HCT116 (cell line): ENCODE measurements at places on chromosomes 4 and X. TPM values are rescaled to one million over a fixed set of nuclear protein-coding genes. Genes with fewer than 3 reads are reported as not detected.
A peak's percentile ranks its signal among the peaks of the same experiment; 100 is the strongest.

- no peak for DNase-seq
- no peak overlapping the region for H3K4me3 ChIP-seq
- no peak overlapping the region for H3K27ac ChIP-seq
- H3K27me3 ChIP-seq: no peaks in the 10 kb centered on the region
- no peaks in the 10 kb centered on the region for H3K4me1 ChIP-seq
Measured at GRCh38 chrX:140817943-140818342, 108.4 kb downstream of the LINC00632 start.

The GALNTL6 gene
- not detected for total RNA-seq

DNA sequence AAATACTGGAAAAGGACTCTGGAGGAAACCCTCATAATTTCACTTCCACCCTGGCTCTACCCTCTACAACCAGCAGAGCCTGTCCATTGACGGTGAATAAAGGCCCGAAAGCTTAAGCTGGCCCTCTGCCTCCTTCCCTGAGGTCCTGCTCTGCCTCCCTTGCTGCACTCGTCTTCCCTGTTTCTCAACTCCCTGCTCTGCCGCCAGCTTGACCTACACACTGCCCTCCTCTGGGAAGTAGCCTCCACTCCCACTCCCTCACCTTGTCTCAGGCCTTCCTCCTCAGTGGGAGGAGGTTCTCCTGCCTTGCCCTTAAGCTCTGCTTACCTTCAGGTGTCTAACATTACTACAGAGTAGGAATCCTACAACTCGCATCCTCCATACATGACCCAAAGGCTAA is 608.6 kb upstream of the NR3C2 start:
- H3K4me3 ChIP-seq: no peak overlapping the region
- no peak overlapping the region for H3K27ac ChIP-seq

DNA sequence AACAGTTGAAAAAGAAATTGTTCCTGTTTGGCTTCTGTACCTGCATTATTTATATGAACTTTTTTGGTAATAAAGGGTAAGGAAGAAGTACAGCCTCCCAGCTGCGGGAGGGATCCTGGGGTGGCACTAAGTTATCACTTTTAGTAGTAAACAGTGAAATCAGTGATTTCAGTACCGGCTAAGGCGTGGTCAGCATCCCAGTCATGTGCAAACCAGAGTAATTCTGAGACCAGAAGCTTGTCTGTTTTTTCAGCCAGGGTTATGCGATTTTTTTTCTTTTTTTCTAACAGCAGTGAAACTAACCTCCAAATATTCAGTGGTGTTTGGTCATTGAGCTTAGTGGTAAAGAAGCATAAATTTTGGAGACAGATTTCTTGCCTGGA is 3.3 kb downstream of the EGF start:
- H3K4me3 ChIP-seq: no peak overlapping the region
- no peaks in the 10 kb centered on the region for H3K36me3 ChIP-seq
- no peaks in the 10 kb centered on the region for H3K27me3 ChIP-seq

The DRD5 gene
- not detected for total RNA-seq

The TRO gene
- total RNA-seq: 0.25 TPM

DNA sequence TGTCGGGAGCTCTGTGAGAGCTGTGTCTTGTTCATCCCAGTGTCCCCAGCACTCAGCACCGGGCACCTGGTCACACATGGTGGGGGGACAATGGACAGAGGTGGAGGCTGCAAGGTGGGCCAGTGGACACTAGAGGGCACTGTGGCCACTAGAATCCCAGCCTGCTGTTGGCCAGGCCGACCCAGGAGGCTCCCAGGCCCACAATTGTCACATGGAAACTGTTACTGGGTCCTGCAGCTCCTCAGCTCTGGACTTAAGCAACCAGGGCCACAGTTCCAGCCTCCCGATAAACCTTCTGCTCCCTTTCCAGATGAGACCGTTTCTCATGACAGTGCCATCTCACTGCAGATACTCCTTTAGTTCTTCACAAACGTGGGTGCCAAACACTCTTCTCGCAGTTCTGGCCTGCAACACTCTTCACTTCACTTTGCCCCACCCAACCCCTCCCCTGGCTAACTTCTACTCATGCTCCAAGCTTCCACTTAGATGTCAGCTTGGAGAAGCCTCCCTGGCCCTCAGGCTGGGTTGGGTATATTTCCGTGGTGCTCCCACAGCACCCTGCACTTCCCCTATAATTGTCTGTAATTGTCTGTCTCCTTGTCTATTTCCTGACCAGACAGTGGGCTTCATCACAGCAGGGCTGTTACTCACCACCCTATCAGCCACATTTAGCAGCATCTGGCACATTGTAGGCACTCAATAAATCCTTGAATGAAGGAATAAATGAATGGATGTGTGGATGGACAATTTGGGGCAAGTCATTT is 3.5 kb upstream of the IQSEC2 start:
- DNase-seq: no peak
- no peaks in the 10 kb centered on the region for H3K27me3 ChIP-seq
- H3K4me3 ChIP-seq: no peak overlapping the region
- no peaks in the 10 kb centered on the region for H3K36me3 ChIP-seq
- H3K4me1 ChIP-seq: peaks cover 36% of the 10 kb centered on the region

The NKX3-2 gene
- 1.4 TPM for total RNA-seq

The CABS1 gene
- not detected for total RNA-seq

The CCNG2 gene
- 34.1 TPM for total RNA-seq

GRCh38 chr4:83259586-83259985 is 25.0 kb downstream of the COQ2 start:
- peaks cover 32% of the 10 kb centered on the region for H3K4me1 ChIP-seq
- no peak overlapping the region for H3K27ac ChIP-seq
- H3K27me3 ChIP-seq: no peaks in the 10 kb centered on the region
- no peaks in the 10 kb centered on the region for H3K36me3 ChIP-seq
- H3K4me3 ChIP-seq: no peak overlapping the region
- DNase-seq: no peak

DNA sequence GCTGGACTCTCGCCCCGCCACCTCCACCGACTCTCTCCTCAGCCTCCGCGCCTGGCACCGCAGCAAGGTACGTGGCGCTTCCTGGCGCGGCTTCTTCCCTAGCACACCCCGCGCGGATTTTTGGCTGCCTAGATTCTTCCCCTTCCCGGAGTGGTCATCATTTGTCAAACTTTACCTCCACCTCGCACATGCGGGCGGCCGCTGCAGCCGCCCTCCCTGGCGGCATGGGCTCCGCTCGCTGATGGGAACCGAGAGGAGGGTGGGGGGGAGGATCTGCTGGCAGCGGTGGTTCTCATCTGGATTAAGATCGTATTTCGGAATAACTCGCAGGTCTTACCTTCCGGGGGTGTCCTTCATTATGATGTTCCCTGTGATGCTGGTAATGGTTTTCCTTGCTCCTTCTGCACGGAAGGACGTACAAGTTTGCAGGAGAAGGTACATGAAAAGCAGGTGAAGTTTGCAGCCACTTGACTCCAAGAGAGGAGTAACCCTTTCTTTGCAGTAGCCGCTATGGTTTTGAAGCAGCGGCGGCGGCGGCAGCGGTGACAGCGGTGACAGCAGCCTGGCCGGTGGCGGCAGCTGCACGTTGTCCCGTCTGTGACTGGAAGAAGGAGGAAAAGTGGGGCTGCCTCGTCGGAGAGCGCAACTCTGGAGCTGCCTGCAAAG is 2183.9 kb upstream of the TENM3 start:
- H3K27ac ChIP-seq: no peak overlapping the region
- no peaks in the 10 kb centered on the region for H3K36me3 ChIP-seq
- H3K4me3 ChIP-seq: no peak overlapping the region
- H3K4me1 ChIP-seq: no peaks in the 10 kb centered on the region
- no peak for DNase-seq

DNA sequence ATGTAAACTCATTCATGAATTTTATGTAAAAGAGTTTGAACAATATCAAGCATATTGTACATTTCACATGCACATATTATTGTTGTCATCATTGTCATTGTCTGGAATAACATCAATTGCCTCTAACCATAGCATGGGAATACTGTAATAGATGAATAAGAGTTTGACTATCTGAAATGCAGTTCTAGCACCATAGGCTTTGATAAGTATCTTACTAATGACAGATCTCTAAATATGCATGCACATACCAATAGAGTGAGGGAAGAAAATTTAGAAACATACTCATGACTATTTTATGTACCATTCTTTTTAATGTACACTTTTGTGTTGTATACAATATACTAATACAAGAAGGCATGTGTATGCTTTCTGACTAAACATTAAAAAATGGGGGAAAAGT is 161.6 kb upstream of the SPRY1 start:
- H3K4me1 ChIP-seq: no peaks in the 10 kb centered on the region
- no peaks in the 10 kb centered on the region for H3K36me3 ChIP-seq
- no peaks in the 10 kb centered on the region for H3K27me3 ChIP-seq
- DNase-seq: no peak
- no peak overlapping the region for H3K27ac ChIP-seq

DNA sequence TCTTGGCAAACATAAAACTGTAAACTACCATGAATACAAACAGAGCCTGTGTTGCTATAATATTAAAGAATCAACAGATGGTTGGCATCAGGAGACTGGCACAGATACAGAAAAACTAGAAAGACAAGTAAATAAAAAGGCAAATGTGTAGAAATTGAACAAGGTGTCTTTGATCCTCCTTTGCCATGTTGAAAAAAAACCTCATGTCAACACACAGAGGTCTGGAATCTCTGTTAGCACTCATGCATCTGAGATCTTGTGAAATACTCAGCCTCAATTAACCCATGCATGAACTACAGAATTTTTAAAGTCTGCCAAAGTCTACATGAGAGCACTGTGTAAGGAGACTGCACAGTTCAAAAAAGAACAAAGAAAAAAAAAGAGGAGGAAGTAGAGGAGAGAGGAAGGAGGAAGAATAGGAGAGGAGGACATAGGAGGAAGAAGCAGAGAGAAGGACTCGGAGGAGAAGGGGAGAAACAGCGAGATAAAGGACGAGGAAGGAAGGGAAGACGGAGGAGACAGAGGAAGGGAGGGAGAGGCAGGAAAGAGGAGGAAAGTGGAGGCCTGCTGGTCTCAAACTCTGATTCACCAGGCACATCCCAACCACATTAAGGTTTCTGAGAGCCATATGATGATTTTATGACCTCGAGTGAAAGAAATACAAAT is 52.8 kb downstream of the PRDM5 start:
- no peak overlapping the region for H3K4me3 ChIP-seq
- H3K4me1 ChIP-seq: no peaks in the 10 kb centered on the region
- no peak overlapping the region for H3K27ac ChIP-seq
- no peaks in the 10 kb centered on the region for H3K27me3 ChIP-seq

- H3K36me3 ChIP-seq: no peaks in the 10 kb centered on the region
- H3K4me1 ChIP-seq: no peaks in the 10 kb centered on the region
- DNase-seq: no peak
- no peak overlapping the region for H3K4me3 ChIP-seq
- no peaks in the 10 kb centered on the region for H3K27me3 ChIP-seq
Measured at GRCh38 chrX:118207831-118208453, 91.3 kb upstream of the KLHL13 start.

GRCh38 chr4:158172261-158173258 is at the start of gene GASK1B:
TSS of gene GASK1B (minus strand) at chr4:158173025. CDS start at chr4:158171375, 1,650 bp downstream.
- peak within 1 kb of the TSS; percentile 38 for H3K4me3 ChIP-seq
- H3K27ac ChIP-seq: no peak within 1 kb of the TSS
- peak; percentile 49 for DNase-seq

GRCh38 chrX:63784902-63785707 is at the start of gene ARHGEF9:
TSS of gene ARHGEF9 (minus strand) at chrX:63785214. CDS start at chrX:63785145, 69 bp downstream.
- DNase-seq: no peak
- no peaks in the 10 kb centered on the region for H3K4me1 ChIP-seq
- H3K27me3 ChIP-seq: no peaks in the 10 kb centered on the region
- H3K27ac ChIP-seq: no peak within 1 kb of the TSS
- H3K36me3 ChIP-seq: no peaks in the 10 kb centered on the region
- no peak within 1 kb of the TSS for H3K4me3 ChIP-seq

- no peak overlapping the region for H3K27ac ChIP-seq
- no peaks in the 10 kb centered on the region for H3K27me3 ChIP-seq
- no peak for DNase-seq
- no peak overlapping the region for H3K4me3 ChIP-seq
- H3K4me1 ChIP-seq: no peaks in the 10 kb centered on the region
Measured at GRCh38 chr4:2995546-2996265, 32.3 kb downstream of the GRK4 start.

- H3K27ac ChIP-seq: no peak overlapping the region
- H3K4me1 ChIP-seq: no peaks in the 10 kb centered on the region
- H3K36me3 ChIP-seq: no peaks in the 10 kb centered on the region
- DNase-seq: no peak
Measured at GRCh38 chrX:3550160-3550751, 163.2 kb downstream of the PRKX start.

GRCh38 chrX:121216641-121217374 is 169.4 kb downstream of the GLUD2 start:
- no peaks in the 10 kb centered on the region for H3K4me1 ChIP-seq
- H3K36me3 ChIP-seq: no peaks in the 10 kb centered on the region
- H3K4me3 ChIP-seq: no peak overlapping the region

DNA sequence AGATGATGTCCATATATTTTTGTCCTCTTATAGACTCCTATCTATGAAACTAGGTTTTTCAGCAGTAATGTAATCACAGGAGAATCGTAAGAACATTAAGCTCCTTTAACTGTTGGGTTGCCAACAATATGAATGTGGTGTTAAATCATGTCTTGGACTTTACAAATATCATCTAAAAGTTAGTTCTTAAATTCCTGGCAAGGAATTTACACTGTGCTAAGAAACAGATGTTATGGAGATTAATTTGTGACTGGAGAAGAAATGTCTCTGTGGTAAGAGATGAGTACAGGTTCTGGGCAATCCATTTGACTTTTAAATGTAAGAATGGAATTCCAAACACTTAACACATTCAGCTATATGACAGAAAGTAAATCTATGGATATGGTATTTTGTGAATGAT is 34.6 kb downstream of the CNKSR2 start:
- no peak for DNase-seq
- no peaks in the 10 kb centered on the region for H3K27me3 ChIP-seq
- no peak overlapping the region for H3K27ac ChIP-seq
- no peak overlapping the region for H3K4me3 ChIP-seq
- no peaks in the 10 kb centered on the region for H3K4me1 ChIP-seq

DNA sequence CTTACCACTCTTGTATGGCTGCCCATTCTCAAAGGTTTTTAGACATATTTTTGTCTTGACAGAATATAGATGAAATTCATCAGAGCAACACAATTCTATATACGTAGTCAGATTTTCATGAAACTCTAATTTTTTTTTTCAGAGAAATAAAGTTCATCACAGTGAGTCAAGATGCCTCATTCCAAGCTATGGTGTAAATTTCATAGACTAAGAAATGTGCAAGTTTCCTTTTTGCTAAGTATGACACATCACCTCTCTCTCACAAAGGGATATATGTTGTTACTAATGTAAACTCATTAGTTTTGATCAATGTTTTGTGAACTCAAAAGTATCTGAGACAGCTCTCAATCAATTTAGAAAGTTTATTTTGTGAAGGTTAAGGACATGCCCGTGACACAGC is 60.4 kb upstream of the ATXN3L start:
- H3K36me3 ChIP-seq: no peaks in the 10 kb centered on the region
- H3K4me1 ChIP-seq: no peaks in the 10 kb centered on the region
- DNase-seq: no peak
- H3K27ac ChIP-seq: no peak overlapping the region
- H3K4me3 ChIP-seq: no peak overlapping the region

GRCh38 chr4:154677300-154677699 is 64.8 kb upstream of the FGG start:
- no peak overlapping the region for H3K4me3 ChIP-seq
- no peak for DNase-seq
- no peak overlapping the region for H3K27ac ChIP-seq
- no peaks in the 10 kb centered on the region for H3K27me3 ChIP-seq
